ENCODE measurements at places on chromosomes 3 and 15.

GRCh38 chr3:180871901-180872300 lies 40.6 kb upstream of the FXR1 start:
- DNase-seq = no peak

DNA sequence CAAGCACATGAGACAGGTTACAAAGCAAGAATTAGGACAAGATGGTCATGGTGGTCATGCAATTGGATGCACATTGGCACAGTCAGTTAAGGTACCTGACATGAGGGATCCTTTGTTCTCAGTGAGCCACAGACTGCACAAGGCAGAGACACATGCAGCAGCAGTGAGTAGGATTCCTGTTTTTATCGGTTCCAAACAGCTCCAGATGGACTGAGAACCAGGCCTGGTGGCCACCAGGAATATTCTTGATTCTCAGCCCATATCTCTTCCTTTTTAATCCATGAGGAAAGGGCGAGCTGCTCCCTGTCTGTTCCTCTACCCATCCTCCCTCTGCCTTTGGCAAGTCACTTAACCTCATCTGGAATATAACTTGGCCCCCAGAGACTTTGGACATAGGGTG lies 410.8 kb downstream of the GAP43 start:
- DNase-seq = no peak

DNA sequence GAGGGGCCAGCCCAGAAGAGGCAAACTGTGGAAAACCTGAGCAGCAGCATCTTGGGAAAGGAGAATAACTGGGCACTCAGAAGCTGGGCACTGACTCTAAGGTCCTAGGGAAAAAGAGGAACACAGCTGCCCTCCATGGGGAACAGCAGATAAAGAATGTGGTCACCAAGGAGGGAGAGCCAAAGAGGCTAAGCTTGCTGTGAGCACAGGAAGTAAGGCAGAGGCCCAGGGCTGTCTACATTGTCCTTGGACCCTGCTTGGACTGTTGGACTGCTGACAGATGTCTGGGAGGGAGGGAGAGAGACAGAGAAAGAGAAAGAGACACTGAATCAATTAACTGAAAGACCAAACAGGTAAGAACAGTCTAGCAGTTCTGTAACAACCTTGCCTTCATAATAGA lies 4.5 kb upstream of the MNS1 start:
- no peak for DNase-seq

- DNase-seq = no peak
These were observed 50.1 kb downstream of the SUMF1 start for GRCh38 chr3:4416961-4417360.

DNA sequence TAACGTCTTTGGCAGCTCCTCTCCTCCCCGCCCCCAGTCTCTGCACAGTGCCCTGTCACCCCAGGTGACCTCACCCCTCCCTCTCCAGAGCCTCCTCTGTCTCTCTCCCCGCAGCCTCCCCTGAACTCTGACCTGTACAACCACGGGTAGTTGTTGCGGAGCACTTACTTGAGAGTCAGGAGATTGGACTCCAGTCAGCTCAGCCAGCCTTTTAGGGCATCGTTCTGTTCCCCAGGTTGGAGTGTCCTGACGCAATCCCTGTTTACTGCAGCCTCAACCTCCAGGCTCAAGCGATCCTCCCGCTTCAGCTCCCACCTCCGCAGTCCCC lies 177.7 kb downstream of the UACA start:
- DNase-seq = no peak

GRCh38 chr15:53251523-53251922 lies 461.4 kb upstream of the ONECUT1 start:
- DNase-seq = no peak

- no peak for DNase-seq
These were observed 15.1 kb downstream of the ACVR2B start for GRCh38 chr3:38468765-38469164.
